ENCODE measurements at places on chromosomes 3 and 15.

- no peak for DNase-seq
Measured at GRCh38 chr3:38970851-38971638, 80.7 kb downstream of the SCN11A start.

DNA sequence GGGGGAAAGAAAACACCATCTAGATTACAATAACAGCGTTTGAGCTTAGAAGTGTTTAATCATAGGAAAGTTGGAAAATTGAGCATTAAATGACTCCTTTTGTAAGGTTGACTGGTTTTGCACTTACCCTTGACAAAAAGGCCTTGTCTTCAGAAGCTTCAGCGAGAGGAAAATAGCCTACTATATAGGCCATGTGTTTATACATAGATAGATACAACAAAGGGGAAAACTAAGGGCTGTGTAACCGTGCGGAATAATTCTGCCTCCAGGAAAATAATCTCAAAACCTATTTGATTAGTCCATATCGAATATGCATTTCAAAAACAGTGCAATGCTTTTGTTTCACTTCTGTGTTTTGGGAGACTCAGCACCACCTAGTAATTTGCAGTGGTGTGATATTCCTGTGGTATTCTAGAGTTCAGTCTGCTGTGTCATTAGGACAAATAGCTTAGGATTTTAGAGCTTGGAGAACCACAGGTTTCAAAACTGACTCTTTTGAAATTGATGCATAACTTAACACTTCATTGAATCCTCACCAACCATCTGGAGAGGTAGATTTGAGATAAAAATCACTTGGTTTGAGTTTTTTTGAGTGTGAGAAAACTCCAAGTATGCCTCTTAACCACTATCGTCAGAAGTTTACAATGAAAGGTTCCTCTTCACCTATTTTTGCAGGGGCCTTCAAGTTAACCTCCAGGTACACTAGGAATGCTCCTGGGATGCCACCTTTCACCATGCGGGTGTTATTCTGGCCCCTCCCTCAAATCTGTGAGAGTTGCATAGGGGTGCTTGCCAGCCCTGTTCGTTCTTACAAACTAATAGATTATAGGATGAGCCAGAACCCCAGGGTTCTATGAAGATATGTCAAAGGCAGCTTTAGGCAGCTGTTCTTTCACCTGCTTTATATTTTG lies 1.9 kb downstream of the ARHGAP31 start:
- DNase-seq = no peak

- no peak for DNase-seq
Measured at GRCh38 chr3:121566773-121567172, 976 bp upstream of the ARGFX start.

- no peak for DNase-seq
Measured at GRCh38 chr3:40200692-40201316, 108.7 kb upstream of the EIF1B start.

DNA sequence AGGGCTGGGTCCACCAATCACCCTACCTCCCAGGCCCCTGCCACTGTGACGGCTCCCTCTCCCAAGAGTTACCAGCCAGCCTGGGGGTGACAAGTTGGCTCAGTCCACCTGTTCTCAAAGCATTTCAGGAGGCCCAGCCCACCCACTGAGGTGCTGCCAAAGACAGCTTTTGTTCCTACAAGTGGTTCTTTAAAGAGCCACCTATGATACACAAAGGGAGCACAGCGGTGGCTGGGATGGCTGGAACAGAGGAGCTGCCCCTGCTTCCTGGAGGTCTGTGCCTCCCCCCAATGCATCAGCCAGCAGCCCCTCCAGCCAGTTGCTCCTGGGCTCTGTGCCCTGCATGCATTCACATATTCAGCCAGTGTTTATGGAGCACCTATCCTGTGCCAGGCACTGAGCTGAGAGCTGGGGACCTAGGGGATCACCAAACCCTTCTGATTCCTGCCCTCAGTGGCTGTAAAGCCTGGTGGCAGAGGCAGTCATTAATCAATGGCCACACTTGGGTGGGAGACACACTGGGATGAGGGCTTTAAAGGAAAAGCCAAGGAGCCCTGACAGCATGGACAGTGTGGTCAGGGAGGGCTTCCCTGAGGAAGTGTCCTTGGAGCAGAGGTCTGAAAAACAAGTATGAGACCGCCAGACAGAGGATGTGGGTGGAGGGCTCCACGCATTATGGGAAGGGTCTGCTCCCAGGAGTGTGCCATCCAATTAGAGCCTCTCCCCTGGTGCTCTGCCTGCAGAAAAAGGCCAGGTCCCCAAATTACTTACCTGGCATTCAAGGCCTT lies 107.1 kb upstream of the LINGO1 start:
- DNase-seq = no peak

- DNase-seq = no peak
Measured at GRCh38 chr3:149600634-149601033, 57.2 kb downstream of the WWTR1 start.

DNA sequence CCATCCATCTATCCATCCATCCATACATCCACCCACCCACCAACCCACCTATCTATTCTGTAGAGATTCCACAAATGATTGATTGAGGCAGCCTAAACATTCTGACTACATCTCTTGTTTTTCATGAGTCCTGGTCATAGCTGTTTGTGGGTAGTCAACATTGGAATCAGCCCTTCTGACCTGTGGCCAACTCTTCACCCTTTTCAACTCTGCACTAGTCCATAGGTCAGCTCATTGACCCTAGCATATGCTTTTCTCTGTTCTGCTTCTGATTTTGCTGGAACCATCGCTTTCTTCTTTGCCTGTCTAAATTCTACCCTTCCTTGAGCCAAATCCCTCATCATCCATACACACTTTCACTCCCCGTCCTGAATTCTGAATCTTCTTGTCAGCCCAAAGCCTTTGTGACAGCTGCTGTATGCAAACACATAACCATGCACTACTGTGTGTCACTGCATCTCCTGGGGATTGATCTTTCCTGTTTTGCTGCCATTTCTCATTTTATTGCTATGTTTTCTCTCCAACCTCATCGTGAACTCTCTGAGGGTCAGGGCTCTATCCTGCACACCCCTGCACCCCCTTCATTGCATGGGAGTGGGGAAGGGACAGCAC lies 16.8 kb upstream of the KCTD6 start:
- no peak for DNase-seq

DNA sequence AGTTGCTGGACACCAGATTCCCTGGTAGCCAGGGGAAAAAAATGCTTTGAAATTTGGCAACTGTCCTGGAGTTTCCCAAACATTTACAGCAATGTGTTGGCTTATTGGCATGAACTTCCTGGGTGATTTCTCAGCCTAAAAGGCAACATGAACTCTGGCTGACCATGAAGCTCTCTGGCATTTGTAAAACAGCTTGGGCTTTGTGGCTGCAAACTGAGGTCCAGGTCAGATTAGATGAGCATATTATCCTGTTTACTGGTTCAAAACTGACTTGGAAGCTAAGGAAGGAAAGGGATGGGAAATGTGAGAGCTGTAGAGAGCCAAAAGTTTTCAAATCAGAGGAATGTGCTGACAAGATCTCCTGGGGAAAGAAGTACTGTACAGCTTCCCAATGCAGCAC lies 139.0 kb downstream of the P3H2 start:
- no peak for DNase-seq
